ENCODE measurements at places on chromosomes 1 and 21.

GRCh38 chr1:172278478-172278877, 142.0 kb upstream of the C1orf105 start:
- DNase-seq, result no peak

DNA sequence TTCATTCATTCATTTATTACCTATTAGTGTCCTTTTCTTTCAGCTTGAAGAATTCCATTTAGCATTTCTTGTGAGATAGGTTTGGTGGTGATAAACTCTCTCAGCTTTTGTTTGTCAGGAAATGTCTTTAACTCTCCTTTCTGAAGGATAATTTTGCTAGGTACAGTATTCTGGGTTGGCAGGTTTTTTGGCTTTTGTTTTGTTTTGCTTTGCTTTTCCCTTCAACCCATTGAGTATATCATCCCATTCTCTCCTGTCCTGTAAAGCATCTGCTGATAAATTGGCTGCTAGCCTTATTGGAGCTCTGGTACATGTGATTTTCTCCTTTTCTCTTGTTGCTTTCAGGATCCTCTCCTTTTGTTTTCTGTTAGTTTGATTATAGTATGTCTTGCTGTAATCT, 47.0 kb upstream of the RGS4 start:
- DNase-seq, result no peak

DNA sequence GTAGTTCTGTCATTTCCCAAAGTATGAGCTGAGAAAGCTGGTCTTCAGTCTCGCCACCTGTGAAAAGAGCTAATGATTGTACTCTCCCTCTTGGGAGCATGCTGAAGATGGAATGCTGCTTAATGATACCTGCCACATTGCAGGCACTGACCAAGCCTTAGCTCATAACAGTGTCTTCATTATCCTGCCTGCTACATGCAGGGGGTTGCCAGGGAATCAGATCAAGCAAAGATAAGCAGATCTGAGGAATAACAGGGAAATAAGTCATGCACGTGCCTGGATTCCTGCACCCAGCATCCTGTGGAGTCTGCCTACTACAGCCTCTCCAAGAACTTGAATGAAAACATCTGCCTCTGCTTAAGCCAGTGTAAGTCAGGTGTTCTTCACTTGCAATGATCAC, 667.3 kb downstream of the NPHP4 start:
- no peak for DNase-seq

- no peak for DNase-seq
These were observed 86.1 kb downstream of the OBSCN start for GRCh38 chr1:228293816-228294500.

GRCh38 chr1:9315411-9316079, 22.9 kb downstream of the SPSB1 start:
- peak; percentile 42 for DNase-seq

DNA sequence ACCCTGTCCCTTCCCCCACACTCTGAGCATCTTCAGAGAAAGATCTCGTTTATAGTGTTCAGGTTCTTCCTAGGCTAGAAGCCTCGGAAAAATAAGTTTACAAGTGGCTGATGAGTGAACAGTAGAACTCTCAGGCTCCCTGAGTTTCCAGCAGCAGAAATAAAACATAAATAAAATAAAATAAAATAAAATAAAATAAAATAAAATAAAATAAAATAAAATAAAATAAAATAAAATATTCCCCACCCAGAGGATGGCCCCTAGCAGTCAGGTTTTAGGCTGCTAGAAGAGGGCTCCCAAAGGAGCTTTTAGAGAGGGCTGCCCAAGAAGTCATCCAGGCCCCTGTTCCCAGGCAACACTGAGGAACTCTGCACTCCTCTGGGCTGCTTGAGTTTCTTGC, 55.1 kb downstream of the KCNC4 start:
- DNase-seq, result no peak

GRCh38 chr1:152623203-152623844, 421 bp upstream of the LCE3A start:
- no peak for DNase-seq

DNA sequence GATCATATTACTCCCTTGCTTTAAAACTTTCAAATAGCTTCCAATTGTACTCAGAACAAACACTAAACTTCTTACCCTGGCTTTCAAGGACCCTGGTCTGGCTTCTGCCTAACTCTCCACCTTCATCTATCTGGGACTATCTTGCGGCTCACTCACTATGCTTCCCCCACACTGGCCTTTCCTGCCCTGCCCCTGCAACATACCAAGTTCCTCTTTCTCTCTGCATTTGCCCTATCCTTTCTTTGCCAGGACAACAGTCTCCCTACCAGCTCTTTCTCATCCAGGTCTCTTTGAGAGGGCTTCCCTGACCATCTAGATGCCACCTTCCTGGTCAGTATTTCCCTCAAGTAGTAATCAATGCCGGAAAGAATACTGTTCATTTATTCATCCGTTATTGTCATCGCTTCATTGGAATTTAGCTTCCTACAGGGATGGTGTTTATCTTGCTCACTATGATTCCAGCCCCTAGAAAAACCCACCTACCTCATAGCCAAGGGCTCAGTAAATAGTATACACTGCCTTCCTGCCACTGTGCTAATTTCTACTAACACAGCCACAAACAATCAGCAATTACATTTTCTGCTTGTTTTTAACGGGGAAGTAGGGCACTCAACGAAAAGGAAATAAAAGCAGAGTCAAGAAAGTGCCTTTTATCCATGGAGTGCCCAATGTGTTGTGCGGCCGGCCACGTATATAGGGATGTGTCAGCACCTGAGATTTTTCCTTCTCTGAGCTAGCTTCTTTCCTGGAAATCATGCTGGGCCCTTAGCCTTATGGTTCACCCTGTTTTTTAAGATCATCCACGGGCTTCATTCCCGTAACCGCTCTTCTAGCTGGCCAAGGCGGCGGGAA, 521 bp upstream of the CDC7 start:
- DNase-seq, result no peak

DNA sequence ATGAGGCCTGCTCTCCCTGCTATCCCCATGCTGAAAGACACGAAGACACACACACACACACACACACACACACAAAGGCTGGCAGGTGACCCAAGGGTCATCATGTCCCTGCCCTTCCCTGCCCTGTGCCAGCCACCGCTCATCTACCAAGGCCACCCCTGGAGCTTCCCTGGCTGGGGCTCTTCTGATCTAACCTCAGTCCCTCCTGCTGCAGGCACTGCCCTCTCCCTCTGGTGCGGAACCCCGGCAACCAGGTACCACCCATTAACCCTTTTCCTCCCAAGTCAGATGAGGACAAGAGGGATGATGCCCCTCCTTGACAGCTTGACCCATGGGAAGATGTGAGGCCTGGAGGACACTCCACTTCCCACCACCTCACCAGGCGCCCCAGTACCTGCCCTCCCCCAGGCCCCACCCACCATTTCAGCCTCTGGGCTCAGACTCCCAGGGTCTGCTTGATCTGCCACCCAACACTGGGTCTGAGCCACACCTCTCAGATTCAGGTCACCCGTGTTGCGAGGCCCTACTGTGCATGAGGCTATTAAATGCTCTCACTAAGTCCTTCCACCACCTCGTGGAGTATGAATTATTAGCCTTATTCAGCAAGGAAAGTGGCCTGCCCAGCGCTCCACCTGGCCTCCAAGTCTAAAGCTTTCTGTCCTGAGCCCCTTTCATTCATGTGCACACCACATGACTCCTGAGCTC, 2.5 kb downstream of the SDC3 start:
- no peak for DNase-seq

GRCh38 chr1:21966247-21967000, 10.4 kb upstream of the CELA3B start:
- DNase-seq, result peak; percentile 82

- DNase-seq, result no peak
These were observed 346.2 kb downstream of the SMYD3 start for GRCh38 chr1:246160905-246161304.
